ENCODE measurements at places on chromosomes 7 and 10.

- no peak for DNase-seq
These were observed 187.6 kb downstream of the PLXNA4 start for GRCh38 chr7:132388688-132389087.

GRCh38 chr7:93728292-93728691 lies 153.8 kb upstream of the CALCR start:
- no peak for DNase-seq

- DNase-seq = no peak
These were observed 13.7 kb upstream of the SRPK2 start for GRCh38 chr7:105402221-105403095.

DNA sequence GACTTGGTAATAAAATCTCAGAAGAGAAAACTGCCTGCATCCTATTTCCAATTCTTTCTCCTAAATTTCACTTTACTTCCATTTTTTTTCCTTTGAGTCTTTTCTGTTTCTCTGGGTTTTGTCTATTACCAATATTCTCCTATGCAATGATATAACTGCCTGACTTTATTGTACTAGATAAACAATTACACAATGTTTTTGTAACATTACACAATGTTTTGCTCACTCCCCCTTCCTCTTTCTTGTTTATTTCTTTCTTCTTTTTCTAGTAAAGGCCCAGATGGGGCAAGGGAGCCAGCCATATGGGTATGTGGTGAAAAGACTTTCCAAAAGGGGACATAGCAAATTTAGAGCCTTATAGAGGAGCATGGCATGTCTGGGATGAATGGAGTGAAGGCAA lies 278.7 kb upstream of the PHYHIPL start:
- DNase-seq = no peak

DNA sequence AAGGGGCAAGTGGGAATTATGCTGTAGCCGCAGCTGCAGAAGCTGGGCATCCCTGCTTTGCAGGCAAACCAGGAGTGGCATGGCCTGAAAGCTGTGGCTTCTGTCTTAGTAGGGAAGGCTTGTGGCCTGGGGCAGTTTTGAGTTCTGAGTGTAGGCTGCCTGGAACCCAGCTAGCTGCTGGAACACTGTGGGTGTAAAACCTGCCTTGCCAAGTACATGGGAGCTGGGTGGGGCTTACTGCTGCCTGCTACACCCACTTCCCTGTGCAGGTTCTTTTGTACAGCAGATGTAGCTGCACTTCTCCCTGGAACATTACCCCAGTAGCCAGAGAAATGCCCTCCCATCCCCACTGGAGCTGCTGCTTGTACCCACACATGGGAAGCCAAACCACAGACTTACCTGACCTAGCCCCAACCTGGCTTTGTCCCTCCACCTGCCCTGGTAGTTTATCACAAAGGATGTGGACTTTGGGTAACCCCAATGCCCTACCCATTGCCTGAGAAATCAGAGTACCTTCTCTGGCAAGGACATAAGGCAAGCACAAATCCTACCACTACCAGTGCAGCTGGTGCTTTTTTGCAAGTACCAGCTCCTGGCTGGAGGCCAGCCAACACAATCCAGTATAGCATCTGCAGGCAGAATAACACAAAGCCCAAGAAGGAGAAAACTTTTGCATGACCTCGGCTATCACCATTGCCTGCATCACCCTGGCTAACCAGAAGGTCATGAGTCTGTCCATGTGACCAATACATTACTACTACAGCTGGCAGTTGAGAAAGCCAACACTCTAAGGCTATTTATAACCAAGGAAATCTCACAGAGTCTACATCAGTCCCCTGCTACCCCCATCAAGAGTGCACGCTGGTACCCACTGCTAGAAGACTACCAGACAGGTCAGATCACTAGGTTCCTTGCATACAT lies 26.5 kb upstream of the PPP1R3A start:
- DNase-seq = no peak

DNA sequence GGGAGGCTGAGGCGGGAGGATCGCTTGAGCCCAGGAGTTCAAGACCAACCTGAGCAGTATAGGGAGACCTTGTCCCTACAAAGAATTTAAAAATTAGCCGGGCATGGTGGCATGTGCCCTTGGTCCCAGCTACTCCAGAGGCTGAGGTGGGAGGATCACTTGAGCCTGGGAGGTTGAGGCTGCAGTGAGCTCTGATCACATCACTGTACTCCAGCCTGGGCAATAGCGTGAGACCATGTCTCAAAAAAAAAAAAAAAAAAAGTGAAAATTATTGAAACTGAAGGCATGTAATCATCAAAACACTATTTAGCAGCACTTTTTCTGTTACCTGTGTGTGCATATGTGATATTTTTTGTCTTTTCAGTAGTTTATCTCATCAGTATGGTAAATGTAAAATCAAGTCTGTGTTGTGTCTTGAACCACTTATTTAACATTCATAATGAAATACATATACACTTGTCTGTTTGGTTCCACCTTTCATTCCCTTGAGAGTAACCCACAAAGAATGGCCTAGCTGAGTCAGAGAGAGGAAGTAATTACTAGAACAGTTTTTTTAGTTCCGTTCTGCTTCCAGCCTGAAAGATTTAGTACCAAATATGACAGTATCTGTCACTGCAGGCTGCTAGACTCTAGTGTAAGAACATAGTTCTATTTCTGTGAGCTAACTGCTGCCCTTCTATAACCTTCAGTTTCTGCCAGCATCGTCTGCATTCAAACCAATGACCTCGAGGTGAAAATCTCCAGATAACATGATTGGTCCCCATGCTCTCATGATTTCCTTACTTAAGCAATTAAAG lies 68.6 kb downstream of the MMRN2 start:
- DNase-seq = no peak

GRCh38 chr10:97736902-97737769 lies at the start of gene ZFYVE27:
TSS of gene ZFYVE27 (plus strand) at chr10:97737128. CDS start at chr10:97738478, 1,350 bp downstream.
- DNase-seq = peak; percentile 83

GRCh38 chr10:81036257-81036656 lies 498.6 kb downstream of the SH2D4B start:
- no peak for DNase-seq

GRCh38 chr10:88642963-88643362 lies 21.3 kb upstream of the LIPF start:
- no peak for DNase-seq

GRCh38 chr10:52659085-52659484 lies 113.5 kb downstream of the MBL2 start:
- no peak for DNase-seq

DNA sequence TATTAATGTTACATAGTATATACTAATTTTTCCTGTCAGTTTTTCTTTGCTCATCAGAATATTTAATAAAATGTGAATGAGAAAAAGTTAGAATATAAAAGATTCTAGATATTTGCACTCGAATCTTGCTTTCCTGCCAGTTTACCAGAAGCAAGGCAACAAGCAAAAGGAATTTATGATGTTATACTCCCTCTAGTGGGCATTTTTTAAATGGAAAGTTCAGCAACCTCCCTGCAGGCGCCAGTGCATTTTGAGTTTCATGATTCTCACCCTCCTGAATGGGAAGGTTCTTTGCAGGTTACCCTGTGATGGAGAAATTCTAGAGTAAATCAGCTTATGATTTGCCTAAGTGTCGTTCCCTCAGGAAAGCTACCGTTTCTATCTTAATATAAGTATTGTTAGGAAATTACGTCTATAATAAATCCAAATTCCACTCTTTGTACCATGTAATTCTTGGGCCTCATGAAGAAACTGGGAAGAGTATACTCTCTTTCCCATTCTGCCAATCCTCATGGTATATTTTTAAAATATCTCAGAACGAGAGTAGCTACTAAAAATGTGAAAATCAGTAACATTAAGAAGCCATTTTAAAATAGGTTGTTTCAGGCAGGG lies 350.0 kb downstream of the CRPPA start:
- peak; percentile 42 for DNase-seq

DNA sequence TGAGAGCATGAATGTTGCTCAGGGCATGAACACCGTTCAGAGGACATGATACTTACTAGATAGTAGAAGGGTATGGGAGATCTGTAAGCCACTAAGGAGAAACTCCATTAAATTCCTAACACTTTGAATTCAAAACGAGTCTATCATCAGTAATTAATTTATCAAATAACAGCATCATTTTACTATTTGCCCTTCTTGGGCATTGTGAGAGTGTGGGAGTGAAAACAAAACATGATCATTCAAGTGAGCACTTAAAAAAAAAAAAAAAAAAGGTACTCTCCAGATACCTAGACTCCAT lies 20.5 kb upstream of the ASB15 start:
- DNase-seq = no peak

GRCh38 chr7:114959931-114960330 lies 38.0 kb downstream of the MDFIC start:
- no peak for DNase-seq

- no peak for DNase-seq
These were observed 23.8 kb downstream of the CROT start for GRCh38 chr7:87369216-87369615.
